ENCODE measurements at places on chromosomes 2 and 18.
A peak's percentile ranks its signal among the peaks of the same experiment; 100 is the strongest.

DNA sequence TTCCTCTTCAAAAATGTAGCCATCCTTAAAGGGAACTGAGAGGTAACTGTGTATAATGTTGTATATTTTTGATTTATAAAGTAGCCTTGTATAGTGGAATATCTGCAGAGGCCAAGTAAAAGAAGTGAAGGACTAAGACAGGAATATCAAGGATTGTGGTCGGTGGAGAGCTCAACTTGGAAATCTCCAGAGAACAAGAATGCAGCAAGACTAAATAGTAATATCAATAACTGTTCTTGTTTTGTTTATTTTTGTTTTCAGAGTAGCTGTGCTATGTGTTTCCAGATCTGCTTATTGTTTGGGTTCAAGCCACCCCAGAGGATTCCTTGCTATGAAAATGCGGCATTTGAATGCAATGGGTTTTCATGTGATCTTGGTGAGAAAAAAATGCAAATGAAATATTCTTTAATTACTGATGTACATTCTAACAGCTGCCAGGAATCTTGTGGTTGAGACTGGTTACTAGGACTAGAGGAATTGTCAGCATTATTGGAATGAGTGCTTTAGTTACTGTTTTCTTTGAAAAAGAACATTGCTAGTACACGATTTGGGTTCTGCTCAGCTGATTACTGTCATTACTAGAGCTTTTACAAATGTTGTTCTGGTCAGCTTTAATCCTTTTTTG, 25.0 kb downstream of the FASTKD2 start:
- no peak for DNase-seq

GRCh38 chr2:127308586-127309138, 14.7 kb upstream of the ERCC3 start:
- DNase-seq: no peak

- DNase-seq: no peak
Measured at GRCh38 chr2:18498531-18498930, 61.9 kb downstream of the RDH14 start.

DNA sequence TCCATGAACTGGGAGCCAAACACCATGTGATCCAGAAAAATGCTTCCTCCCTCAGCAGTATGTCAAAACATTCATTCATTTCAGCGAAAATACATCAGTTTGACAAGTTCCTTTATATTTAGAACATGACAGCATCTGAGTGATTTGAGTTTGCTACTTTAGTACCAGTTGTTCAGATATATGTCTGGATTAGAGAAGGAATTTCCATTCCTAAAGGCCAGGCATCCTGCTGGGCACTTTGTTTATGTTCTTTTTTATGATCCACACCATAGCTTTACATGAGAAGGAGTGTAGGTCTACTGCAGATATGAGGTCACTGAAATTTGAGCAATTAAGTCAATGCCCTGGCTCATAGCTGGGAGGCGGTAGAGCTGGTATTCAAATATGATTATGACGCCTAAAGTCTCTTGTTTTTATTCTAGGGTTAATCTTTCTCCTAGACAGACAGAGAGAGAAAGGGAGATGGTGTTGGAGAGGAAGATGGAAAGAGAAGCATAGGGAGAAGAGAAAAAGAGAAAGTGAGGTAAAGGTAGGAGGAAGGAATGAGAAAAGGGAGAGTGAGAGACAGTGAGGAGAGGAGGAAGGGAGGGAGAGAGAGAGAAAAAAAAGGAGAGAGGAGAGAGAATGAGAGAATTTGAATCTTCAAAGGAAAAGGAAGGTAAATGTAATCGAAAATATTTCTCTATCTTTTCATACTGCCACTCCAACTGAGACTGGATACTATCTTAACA, 839.5 kb upstream of the FANCL start:
- DNase-seq: no peak

DNA sequence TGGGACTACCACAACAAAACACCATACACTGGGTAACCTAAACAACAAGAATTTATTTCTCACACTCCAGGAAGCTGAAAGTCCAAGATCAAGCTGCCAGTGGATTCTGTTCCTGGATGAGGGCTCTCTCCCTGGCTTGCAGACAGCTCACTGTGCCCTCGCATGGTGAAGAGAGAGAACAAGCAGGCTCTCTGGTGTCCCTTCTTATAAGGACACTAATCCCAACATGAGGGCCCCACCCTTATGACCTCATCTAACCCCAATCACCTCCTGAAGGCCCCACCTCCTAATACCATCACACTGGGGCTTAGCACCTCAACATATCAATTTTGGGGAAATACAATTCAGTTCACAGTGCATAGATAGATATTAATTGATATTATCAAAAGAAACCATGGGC, 83.5 kb downstream of the BIN1 start:
- no peak for DNase-seq

GRCh38 chr18:33440060-33441043, at the start of gene CCDC178:
Gene CCDC178, minus strand, starts transcription at chr18:33440721. Its CDS starts 28,633 bp downstream, at chr18:33412088.
- DNase-seq: peak; percentile 80

DNA sequence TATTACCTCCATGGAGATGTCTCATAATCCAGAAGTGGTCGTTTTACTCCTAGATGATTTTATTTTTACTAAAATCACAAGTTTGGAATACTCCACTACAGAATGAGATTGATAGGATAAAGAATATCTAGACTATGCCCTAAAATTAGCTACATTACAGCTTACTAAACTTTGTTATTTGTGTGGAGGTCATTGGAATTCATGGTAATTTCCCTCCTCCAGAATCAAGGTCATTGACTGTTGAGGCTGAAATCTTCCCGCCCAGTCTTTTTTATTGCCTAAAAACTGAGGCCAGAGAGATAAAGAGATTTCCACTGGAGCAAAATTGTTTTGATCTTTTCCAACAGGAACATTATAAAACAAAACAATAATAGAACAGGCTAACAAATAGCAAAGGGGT, 35.0 kb downstream of the ITGB6 start:
- DNase-seq: no peak

- DNase-seq: no peak
Measured at GRCh38 chr18:24517554-24517953, 57.1 kb downstream of the HRH4 start.

- DNase-seq: peak; percentile 75
Measured at GRCh38 chr2:175442441-175442840, 260.9 kb upstream of the ATP5MC3 start.

DNA sequence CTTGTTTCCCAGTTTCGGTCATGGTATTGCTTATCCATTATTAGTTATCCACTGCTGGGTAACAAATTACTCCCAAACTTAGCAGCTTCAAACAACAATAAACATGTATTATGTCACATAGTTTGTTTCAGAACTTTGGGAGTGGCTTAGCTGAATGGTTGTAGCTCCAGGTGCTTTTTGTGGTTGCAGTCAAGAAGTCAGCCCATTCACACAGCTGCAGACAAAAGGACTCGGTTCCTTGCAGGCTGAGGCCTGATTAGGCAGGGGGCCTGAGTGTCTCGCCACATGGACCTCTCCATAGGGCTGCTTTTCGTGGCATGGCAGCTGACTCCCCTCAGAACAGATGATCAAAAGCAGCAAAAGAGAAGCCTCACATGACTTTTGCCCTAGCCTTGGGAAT, 58.2 kb upstream of the ITGA4 start:
- DNase-seq: no peak

- DNase-seq: no peak
Measured at GRCh38 chr2:65877331-65878010, 445.1 kb upstream of the SPRED2 start.

- DNase-seq: no peak
Measured at GRCh38 chr2:228938629-228939028, 332.5 kb downstream of the PID1 start.

DNA sequence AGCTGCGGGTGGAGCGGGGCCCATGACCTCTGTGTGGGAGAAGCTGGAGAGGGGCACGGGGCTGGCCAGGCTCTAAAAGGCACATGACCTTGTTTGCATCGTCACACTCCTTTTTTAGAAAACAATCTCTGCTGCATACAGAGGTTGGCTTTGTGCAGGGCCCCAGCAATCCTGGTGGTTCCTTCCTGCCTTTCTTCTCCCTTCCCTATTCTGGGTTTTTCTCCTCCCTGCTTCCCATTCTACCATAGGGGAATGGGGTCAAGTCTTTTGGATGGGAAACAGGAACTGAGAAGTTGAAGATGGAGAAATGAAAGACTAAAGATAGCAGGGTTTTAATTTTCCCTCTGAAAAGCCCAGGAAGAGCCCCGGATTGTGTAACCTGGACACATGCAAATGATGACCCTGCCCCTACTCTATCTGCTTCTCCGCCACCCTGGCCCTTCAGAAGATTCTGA, 53.9 kb downstream of the ASAP2 start:
- DNase-seq: no peak

DNA sequence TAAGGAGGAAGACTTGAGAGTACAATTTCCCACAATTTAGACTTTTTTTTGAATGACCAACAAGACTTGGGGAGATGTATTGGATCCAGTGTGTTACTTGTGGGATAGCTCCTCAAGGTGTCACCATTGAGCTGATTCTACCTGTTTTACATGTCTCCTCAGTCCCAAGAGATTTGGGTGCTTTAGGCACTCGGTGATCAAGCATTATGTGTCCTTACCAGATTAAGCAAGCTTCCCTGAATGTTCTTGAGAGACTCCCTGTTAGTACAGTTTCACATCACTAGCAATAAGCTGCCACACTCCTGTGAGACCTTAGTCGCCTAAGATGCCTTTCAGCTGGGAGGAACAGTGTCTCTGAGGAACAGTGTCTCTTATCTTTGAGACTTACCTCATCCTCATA, 384.3 kb upstream of the SYT4 start:
- peak; percentile 64 for DNase-seq

DNA sequence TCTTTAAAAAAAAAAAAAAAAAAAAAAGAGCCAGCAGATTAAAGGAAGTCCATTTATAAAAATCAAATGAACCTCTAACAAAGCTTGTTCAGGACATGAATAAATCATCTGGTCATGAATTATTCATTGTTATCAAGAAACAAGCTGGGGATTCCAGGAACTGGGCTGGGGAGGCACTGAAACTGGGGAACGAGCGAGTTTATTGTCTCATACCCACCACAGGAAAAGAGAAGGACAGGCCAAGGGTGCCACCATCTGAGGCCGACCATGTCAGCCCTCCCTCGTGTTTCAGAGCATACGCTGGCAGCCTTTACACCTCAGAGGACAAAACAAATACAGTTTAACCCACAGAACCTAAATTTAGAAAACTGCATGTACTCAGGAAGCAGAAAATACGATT, 164.2 kb downstream of the VWC2L start:
- DNase-seq: no peak

DNA sequence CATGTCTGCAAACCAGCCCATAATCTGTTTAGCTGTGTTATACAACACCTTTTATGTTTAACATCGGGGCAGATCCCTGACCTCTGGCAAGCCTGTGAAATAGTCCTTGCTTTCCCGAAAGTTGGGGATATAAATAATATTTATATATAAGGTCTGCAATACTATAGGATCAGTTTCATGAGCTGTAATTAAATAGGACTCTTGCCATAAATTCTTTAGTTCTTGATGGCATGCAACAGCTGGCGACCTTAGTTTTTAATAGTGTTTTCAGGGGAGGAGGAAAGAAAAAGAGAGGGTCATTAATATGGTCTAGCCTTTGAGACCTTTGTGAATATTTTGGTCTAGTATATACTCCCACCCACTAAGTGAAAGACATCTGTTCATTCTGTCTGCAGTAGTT, 166.5 kb downstream of the MTX2 start:
- no peak for DNase-seq

GRCh38 chr18:76401498-76401897, 93.5 kb downstream of the ZNF516 start:
- DNase-seq: no peak

DNA sequence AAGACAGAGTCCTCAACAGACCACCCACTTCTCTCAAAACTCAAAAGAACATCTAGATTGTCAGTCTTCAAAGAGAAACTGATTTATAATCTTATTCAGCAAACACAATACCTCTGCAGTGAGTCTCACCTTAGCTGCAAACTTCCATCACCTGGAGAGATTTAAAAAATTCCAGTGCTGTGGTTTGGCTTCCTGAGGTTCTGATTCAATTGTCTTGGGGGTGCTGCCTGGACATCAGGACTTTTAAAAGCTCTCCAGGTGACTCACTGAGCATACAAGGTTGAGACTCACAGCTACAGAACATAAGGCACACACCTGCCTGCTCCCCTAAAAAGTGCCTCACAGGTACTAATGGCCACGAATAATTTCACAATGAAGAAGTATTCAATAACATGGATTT, 40.3 kb downstream of the RNF152 start:
- DNase-seq: no peak

DNA sequence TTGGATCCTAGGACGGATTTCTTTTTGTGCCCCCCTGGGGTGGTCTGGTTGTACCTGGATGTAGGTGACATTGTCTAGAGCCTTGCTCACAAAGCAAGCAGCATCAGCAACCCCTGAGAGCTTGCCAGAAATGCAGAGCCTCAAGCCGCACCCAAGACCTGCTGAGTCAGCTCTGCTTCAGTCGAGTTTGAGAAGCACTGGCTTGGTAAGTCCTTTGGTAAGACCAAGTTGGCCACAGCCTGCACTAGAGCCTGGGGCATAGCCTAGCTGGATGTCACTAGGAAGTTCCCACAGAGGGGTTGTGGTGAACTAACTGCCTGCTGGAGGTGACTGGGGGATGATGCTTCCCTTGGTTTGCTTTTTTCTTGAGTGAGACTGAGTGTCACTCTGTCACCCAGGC, 6.2 kb downstream of the ABCG5 start:
- DNase-seq: peak; percentile 34

GRCh38 chr2:232142049-232142448, 180.5 kb downstream of the DIS3L2 start:
- DNase-seq: peak; percentile 17

- DNase-seq: no peak
Measured at GRCh38 chr2:217523286-217523685, 479.5 kb downstream of the TNS1 start.

GRCh38 chr2:104664672-104665071, 189.2 kb upstream of the POU3F3 start:
- no peak for DNase-seq

DNA sequence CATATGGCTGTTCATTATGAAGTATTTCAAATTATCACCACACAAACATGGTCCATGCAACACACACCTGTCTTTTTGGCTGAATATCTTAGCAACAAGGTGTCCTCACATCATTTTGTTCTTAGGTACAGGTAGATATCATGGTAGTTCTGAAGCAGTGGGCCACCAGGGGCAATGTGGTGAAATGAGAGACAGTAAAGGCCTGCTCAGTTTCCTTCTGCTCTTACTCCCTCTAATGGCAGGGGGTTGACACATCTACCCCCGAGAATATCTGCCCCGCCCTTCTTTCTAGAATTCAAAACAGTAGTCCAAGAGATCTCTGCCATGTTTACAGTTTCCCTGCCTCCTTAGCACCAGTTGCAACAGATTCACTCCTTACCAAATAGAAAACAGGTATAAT, 147.0 kb upstream of the KLHL14 start:
- peak; percentile 82 for DNase-seq

DNA sequence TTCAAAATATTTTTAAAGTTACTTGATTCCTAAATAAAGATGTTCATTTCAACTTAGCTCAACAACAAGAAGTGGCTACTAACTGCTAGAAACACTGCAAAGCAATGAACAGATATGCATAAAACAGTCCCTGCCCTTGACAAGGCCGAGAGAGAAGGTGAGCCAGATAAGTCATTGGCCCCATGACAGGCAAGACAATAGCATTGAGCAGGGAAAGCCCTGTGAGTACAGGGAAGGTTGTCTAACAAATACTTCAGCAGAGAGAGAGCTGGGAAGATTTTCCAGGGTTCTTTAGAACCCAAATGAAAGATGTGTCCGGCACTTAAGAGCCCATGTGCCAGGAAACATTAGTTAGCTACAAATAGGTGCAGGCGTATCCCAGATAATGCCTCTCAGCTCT, 4.7 kb downstream of the LAMA1 start:
- no peak for DNase-seq

GRCh38 chr2:163465440-163465839, 270.4 kb downstream of the FIGN start:
- no peak for DNase-seq

- no peak for DNase-seq
Measured at GRCh38 chr2:170733798-170734600, 18.9 kb downstream of the SP5 start.
